NB4 (cell line): ENCODE measurements at places on chromosomes 5 and 9.
A peak's percentile ranks its signal among the peaks of the same experiment; 100 is the strongest.

DNA sequence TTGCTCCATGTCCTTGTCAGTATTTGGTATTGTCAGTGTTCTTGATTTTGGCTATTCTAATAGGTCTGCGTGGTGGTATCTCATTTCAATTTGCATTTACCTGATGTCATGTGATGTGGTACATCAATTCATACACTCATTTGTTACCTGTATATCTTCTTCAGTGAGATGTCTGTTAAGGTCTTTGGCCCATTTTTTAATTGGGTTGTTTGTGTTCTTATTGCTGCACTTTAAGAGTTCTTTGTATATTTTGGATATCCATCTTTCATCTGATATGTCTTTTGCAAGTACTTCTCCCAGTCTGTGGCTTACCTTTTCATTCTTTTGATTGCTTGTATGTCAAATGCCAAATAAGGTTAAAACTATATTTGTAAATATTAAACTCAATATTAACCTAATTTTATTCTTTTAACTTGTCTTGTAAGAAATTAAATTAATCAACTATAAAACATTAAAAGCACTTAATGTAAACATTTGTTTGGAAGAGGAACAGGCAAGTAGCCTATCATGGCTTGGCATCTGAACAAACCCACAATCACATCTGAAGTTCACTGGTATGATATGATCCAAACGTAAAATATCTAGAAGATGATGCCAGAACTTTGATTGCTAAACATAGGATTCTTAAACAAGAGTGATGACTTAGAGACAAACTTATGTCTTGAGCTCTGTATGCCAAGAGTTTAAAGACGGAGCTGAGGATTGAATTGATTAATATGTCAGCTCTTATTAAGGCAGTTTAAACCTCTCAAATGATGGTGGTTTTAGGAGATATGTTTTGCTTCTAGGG lies 587.3 kb downstream of the ANXA1 start:
- no peak for DNase-seq

GRCh38 chr5:135439231-135440205 lies 7.6 kb downstream of the DCANP1 start:
- peak; percentile 56 for DNase-seq

DNA sequence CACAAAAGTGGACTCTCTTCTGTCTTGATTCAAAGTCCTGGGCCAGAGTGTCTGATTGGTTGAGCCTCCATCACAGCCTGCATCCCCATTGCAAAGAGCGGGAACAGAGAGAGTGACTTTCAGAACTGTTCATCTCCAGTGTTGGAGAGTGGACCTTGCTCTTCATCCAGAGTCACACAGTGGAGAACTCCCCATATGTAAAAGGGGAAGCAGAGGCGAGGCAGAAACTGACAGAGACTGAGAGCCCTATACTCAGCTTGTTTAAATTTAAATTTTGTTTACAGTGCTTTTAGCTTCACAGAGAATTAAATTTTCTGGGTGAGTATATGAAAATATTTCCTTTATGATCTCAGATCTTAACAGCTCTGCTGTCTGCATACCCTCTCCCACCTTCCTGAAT lies 70.0 kb upstream of the SSBP2 start:
- peak; percentile 32 for DNase-seq

DNA sequence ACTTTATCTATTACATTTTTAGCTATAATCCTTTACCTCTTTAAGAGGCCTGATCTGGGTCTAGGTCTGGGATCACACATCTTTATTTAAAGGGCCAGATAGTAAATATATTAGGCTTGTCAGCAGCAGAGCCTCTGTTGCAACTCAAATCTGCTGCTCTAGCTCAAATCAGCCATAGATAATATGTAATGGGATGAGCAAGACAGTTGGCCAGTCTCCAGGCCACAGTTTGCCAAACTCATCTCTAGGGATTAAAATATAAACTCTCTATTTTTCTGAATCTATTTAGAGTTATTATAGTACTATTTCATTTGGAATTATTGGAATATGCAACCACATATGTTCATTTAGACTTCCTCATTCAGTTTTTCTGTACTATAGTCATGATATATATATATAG lies 115.9 kb upstream of the MINAR2 start:
- no peak for DNase-seq

DNA sequence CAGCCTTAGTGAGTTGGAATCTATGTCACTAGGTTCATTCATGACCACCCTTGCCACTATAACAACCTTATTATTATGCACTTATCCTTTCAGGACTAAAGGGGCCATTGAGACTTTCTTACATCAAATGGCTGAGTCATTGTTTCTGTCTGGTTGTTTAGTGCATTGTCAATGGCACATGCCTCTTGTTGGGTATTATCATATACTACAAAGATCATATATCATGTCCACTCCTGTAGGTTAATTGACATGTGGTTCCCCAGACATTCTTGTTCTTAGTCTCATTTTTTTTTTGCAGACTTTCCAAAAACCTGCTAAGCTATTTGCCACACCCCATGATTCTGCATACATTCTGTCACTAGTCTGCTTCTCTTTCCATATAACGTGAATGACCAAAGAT lies 66.7 kb upstream of the PRDM9 start:
- DNase-seq, result no peak

- no peak for DNase-seq
Observed at GRCh38 chr5:33892620-33893137, 889 bp upstream of the ADAMTS12 start.

GRCh38 chr5:103393101-103393754 lies 134.7 kb downstream of the MACIR start:
- peak; percentile 7 for DNase-seq

- DNase-seq, result peak; percentile 60
Observed at GRCh38 chr9:136143215-136144001, 24.7 kb upstream of the TMEM250 start.

GRCh38 chr5:7331131-7331530 lies 64.8 kb upstream of the ADCY2 start:
- DNase-seq, result no peak
